SJSA1 (cell line): ENCODE measurements at places on chromosomes 5 and 9.

GRCh38 chr5:155767470-155767869 lies 559.5 kb upstream of the SGCD start:
- DNase-seq = no peak

GRCh38 chr9:135978642-135979546 lies 17.7 kb upstream of the UBAC1 start:
- no peak for DNase-seq

GRCh38 chr5:130323804-130324454 lies 419.7 kb downstream of the CHSY3 start:
- DNase-seq = no peak

DNA sequence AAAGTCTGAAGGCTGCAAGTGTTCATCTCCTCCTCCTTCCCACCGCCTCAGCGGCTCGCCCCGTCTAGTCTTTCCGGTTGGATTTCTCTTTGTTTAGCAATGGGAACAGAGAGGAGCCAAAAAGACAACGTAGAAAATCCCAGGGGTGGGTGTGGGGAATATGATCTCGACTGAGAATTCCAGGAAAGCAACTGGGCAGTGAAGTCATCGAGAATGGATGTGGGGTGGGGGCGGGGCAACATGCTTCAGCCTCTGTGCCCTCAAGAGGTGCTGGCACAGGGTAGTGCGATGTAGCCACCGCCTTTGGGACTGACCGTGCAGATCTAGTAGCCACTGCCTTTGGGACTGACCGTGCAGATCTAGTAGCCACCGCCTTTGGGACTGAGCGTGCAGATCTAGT lies 12.9 kb downstream of the MSX2 start:
- DNase-seq = no peak

GRCh38 chr9:135479469-135480052 lies at the start of gene PPP1R26:
Gene PPP1R26 (plus strand): TSS chr9:135479782. CDS start chr9:135484511, 4,729 bp downstream.
- DNase-seq = no peak

GRCh38 chr9:92185096-92185495 lies 69.9 kb upstream of the SPTLC1 start:
- DNase-seq = no peak

DNA sequence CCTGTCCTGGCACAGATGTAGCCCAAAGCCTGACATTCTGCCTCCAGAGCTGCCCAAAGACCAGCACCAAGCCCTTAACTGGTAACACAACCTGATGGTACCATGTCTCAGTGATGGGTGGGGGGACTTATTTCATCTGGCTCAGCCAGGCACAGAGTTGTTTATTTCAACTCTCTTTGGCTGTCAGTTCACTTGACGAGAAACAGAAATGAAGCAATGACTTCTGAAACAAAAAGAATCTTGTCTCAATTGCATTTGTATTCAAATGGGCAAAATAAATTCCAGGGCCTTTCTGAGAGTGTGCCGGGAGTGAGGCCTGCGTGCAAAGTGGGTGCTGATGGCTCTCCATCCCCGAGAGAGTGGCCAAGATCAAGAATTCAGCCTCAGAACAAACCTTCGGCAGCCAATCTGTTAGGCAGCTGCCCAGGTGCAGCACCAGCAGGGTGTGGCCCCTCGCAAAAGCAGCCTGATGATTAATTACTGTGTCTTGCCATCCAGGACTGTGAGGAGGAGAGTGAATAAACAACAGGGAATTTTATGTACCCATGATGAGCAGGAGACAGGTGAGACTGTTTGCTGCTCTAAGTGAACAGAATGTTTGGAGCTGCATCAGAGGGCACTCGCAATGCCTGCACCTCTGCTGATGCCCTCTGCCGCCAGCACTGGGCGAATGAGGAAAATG lies 238.0 kb downstream of the HSPA4 start:
- DNase-seq = no peak

GRCh38 chr5:42952578-42952974 lies 87.5 kb downstream of the ANXA2R start:
- no peak for DNase-seq

GRCh38 chr9:112631313-112632070 lies 86.4 kb downstream of the INIP start:
- DNase-seq = no peak

DNA sequence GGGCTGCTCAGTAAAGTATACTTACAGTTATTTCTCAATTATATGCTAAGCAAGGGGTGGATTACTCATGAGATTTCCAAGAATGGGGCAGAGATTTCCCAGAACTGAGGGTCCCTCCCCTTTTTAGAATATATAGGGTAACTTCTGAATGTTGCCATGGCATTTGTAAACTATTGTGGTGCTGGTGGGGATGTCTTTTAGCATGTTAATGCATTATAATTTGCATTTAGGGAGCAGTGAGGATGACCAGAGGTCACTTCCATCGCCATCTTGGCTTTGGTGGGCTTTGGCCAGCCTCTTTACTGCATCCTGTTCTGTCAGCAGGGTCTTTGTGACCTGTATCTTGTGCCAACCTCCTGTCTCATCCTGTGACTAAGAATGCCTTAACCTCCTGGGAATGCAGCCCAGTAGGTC lies 35.5 kb downstream of the TTC1 start:
- no peak for DNase-seq

DNA sequence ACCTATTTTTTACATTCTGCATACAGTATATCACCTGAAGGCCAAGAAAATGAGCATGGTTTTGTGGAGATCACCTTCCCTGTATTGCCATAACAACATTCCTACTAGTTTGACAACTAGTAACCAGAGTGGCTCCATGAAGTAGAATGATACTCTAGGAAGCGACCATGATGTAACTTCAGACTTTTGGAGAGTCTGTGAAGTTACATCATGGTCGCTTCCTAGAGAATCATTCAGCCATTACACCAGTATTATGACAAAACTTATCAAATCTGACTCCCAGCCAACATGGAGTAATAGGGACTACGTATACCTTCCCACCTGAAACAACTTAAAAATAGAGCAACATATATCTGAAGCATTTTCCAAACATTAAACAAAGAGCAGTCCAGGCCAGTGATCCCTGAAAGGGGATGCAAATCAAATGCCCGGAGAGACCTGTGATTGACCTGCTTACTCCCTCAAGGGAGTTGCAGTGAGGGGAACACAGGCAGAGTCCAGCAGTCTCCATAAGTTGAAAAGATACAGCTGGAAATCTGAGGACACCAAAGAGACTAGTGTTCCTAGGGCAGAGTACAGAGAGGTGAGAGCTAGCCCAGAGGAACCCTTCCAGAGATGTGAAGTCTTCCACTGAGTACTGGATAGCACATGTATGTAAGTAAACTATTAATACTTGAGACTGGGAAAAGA lies 7.8 kb downstream of the ECM2 start:
- DNase-seq = no peak

GRCh38 chr5:115602591-115603125 lies 379 bp upstream of the TICAM2 start:
- DNase-seq = no peak

- DNase-seq = no peak
These were observed 11.7 kb downstream of the ARPC5L start for GRCh38 chr9:124873664-124874063.

DNA sequence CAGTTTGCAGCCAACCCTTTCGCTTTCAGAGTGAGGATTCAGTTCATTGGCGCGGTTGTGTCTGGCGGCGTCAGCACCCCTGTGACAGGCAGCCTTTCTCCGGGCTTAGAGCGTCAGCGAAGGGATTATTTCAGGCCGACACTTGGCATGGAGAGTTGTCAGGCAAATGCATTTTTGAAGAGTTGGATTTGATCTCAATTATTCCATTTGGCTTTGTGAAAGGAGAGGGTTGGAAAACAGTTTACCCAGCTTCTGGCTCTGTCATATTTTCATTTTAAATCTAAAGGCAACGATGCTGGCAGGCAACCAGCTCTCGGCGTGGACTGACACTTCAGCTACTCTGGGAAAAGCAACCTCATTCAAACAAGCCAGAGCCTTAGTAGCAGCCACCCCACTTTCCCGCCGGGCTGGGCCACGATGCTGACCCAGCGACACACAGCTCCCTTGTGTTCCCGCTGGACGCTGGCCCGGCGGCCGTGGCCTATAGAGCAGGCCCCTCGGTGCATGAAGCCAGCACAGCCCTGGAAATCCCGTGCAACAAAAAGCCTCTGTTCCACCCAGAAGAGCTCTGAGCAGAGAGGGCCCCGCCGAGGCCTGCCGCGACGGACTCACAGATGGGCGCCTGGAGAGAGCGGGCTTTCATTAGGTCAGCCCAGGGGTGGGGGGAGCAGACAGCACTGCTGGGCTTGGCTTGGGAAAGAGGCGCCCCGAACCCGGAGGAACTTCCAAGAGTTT lies 28.9 kb upstream of the LPCAT1 start:
- DNase-seq = peak; percentile 42

GRCh38 chr5:10910261-10910660 lies 149.2 kb upstream of the DAP start:
- no peak for DNase-seq

DNA sequence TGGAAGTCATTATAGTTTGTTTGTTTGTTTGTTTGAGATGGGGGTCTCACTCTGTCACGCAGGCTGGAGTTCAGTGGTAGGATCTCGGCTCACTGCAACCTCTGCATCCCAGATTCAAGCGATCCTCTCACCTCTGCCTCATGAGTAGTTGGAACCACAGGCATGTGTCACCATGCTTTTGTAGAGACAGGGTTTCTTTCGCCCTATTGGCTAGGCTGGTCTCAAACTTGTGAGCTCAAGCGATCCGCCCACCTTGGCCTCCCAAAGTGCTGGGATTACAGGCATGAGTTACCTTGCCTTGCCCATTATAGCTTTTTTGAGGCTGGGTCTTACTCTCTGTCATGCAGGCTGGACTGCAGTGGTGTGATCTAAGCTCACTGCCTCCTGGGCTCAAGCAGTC lies 28.8 kb downstream of the NSD1 start:
- DNase-seq = no peak

DNA sequence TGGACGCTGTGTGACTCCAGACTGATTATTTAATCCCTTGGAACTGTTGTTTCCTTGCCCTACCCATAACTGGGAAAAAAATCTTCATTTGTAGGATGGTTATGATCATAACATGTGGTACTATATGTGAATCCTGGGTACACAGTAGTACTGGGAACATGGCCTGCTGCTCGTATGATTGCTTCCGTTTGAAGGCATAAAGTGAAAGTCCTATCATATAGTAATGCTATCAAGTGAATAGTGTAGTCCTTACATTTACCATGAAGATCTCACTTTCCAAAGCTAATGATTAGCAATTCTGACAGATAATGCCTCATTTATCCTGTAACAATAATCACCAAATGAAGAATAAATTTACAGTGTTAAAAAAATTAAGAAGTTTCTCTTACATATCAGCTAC lies 53.2 kb downstream of the MEF2C start:
- DNase-seq = no peak

GRCh38 chr9:6716766-6717165 lies 41.0 kb upstream of the KDM4C start:
- DNase-seq = no peak

GRCh38 chr5:39525271-39525670 lies 100.5 kb upstream of the DAB2 start:
- DNase-seq = no peak

DNA sequence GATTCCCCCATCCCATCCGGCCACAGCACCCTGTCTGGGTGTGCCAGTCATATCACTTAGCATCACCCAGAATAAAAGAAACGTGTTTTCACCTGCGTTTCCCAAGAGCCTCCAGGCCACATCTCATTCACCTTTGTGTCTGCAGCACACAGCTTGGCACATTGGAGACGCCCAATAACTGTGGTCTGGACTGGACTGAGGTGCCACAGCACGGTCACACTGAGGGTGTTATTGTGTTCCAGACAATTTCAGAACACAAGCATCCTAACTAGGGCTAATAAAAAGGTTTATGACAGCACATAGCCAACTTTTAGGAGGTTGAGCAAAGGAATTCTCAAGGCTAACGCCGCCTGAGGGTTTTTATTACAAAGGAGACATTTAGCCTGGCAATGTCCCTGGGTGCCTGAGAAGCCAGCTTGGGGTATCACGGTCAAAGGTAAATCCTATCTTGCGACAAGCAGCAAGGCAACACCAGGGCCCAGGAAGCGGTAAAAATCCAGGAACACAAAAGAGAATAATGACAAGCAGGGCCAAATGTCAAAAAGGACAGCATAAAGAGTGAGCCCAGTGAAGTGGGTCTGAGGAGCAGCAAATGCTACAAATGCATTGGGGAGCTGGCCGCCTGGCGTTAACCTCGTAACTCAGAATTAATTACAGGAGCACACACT lies 3.4 kb downstream of the EPB41L4B start:
- DNase-seq = no peak

GRCh38 chr5:103094737-103095136 lies 25.2 kb downstream of the GIN1 start:
- no peak for DNase-seq

DNA sequence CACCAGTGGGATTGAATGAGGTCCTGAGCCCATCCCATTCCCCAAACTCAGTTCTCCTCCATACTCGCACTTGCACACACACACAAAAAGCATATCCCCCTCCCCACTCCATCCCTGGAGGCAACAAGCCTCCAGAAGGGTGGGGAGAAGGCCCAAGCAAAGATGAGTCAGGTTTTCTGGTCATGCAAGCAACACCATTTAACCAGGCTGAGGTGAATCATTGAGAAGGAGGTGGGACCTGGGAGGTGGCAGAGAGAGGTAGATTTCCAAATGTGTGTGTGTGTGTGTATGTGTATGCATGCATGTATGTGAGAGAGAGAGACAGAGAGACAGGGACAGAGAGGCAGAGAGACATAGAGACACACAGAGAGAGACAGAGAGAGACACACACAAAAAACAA lies 185.2 kb upstream of the TRIM32 start:
- no peak for DNase-seq

DNA sequence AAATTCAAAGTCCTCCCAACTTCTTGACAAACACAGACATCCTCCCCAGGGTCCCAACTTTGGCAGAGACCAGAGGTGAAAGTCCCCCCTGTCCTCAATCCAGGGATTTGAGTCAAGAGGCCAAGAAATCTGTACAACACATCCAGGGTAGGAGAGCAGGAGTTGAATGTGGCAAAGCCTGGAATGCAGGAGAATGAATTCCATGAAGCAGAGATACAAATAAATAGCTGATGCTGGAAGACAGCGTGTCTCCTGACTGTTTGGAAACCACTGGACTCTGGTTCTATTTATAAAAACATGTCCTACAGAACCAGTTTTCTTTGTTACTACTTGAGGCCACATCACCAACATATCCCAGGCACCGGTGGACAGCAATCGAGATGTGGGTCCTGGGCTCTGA lies 43.7 kb upstream of the SLIT3 start:
- DNase-seq = peak; percentile 89

GRCh38 chr5:61775901-61776300 lies 443.8 kb downstream of the ZSWIM6 start:
- DNase-seq = no peak

- DNase-seq = no peak
These were observed 102.0 kb upstream of the TSLP start for GRCh38 chr5:110969502-110969901.

- no peak for DNase-seq
These were observed 15.3 kb downstream of the C9orf152 start for GRCh38 chr9:110192531-110193261.
